ENCODE measurements at places on chromosomes 3 and 15.

DNA sequence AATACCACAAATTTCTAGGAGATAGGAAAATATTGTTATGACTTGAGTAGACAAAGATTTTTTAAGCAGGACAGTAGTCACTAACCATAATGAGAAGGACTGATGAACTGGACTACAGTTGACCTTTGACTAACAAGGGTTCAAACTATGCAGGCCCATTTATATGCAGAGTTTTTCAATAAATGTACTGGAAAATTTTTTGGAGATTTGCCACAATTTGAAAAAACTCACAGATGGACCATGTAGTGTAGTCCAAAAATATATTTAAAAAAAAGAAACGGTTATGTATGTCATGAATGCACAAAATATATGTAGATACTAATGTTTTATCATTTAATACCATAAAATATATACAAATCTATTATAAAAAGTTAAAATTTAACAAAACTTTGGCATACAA is 151.8 kb downstream of the LRRN1 start:
- DNase-seq, result no peak

- DNase-seq, result no peak
Measured at GRCh38 chr15:81029414-81030300, 28.9 kb downstream of the TLNRD1 start.

DNA sequence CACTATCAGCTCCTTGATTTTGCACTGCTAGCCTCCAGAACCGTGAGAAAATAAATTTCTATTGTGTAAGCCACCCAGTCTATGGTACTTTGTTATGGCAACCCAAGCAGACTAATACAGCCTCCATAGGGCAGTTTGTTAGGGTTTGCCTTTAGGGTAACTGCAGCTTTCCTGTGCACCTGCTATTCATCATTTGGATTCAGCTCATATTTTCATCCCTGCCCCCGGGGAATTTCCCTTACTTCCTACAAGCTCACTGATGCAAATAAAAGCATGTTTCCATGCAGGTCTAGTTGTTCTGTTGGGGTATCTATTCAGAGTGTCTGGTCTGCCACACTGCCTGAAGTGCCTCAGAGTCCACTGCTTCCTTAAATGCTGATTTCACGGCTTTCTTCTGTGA is 48.6 kb upstream of the ATOSA start:
- no peak for DNase-seq

- DNase-seq, result no peak
Measured at GRCh38 chr3:149080011-149080698, 6.2 kb downstream of the HLTF start.

- peak; percentile 35 for DNase-seq
Measured at GRCh38 chr3:186825294-186825821, 17.2 kb upstream of the ADIPOQ start.

- DNase-seq, result peak; percentile 66
Measured at GRCh38 chr15:59528961-59529402, 82.6 kb upstream of the GCNT3 start.

DNA sequence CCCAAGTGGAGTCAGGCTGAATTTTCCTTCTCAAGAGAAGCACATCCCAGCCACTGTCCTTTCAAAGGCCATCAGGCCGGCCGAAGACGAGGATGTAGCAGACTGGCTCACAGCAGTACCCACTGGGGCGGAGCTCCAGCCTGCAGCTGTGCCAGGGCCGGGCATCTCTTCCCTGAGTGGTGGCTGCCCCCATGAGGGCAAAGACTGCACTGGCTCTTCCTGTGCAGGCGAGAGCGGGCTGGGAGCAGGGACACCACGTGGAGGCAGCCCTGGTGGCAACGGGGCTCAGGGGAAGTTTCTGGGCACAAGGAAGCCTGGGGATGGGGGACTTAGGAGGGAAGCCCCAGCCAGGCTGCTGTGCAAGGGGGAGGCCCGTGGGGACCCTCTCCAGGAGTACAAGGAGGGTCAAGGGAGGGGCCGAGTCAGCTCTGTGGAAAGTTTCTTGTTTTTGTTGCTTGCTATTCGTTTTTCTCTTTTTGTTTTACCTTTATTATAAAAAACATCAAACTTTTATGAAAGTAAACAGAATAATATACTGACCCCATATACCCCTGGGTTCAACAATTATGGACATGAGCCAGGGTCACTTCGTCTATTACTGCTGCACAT is 66.1 kb downstream of the RPN1 start:
- peak; percentile 27 for DNase-seq

- no peak for DNase-seq
Measured at GRCh38 chr15:75815811-75816719, 27.2 kb upstream of the UBE2Q2 start.

DNA sequence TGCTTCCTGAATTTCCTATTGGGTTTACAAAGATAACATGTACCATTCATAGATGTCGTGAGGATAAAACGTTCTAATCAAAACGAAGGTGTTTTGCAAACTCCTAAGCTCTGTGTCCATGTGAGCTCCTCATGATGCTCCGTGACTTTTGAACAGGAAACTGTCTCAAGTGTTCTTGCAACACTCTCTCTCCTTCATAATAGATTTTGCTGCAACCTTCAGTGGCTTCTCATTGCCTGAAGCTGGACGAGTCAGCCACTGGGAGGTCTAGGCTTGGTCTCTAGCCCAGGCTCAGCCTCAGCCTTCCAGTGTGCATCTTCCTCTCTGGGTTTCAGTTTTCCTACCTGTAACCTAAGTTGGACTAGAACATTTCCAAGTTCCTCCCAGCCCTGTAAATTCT is 18.7 kb upstream of the BCL2A1 start:
- DNase-seq, result no peak

DNA sequence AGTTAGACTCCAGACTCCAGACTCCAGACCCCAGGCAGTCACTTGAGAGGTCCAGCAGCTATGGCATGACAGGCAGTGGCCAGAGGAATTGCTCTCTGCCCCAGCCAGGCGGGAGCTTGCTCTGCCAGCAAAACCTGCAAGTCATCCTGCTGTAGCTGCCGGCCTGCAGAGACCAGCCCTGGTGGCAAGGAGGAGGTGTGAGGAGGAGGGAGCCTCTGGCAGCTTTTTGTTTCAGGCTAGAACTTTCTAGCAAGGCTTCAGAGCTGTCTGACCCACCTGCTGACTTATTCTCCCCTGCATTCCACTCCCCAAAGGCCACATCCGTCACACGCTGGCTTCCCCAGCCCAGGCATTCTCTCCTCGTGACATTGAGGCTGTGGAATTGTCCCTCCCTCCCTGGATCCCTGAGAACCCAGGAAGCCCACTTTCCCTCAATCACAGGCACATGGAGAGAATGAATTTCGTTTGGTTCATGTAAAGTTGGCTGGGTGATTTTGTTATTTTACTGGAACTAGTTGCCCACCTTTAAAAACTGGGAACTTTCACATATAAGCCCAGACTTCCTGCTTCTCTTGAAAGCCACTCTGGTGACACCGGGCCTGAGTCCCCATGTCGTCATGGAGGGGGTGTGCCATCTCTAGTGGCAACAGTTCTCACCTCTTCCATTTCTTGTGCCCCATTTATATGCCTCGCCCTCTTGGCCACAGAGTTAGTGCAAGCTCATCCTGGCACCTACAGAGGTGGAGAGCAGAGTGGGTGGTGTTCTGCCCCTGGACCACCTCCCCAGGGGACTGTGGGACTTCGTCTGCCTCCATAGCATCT is 82.7 kb downstream of the ABHD5 start:
- DNase-seq, result peak; percentile 30

DNA sequence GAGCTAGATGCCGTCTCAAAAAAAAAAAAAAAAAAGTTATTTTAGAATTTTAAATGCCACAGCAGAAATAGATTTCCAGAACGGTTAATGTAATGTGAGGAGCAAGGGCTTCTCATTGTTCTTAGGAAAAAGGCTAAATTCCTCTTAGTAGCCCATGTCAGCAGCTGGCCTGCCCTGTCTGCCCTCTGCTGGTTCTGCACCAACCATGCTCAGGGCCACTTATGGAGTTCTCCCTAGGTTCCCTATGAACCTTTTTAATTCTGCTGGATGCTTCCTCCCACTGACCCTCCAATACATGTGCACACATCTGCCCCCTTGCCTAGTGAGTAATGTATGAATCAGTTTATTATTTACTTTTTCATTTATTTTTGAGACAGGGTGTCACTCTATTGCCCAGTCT is 32.2 kb upstream of the DPPA4 start:
- DNase-seq, result no peak

DNA sequence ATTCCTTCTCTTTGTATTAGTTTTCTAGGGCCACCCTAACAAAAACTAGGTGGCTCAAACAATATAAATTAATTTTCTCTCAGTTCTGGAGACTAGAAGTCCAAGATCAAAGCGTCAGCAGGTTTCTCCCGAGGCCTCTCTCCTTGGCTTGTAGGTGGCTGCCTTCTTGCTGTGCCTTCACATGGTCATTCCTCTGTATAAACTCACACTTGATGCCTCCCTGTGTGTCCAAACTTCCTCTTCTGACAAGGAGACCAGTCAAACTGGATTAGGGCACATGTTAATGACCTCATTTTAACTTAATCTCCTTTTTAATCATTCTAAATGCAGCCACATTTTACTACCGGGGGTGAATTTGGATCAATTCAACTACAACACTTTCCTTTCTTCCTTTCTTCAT is 691.1 kb downstream of the DIPK2A start:
- DNase-seq, result no peak

DNA sequence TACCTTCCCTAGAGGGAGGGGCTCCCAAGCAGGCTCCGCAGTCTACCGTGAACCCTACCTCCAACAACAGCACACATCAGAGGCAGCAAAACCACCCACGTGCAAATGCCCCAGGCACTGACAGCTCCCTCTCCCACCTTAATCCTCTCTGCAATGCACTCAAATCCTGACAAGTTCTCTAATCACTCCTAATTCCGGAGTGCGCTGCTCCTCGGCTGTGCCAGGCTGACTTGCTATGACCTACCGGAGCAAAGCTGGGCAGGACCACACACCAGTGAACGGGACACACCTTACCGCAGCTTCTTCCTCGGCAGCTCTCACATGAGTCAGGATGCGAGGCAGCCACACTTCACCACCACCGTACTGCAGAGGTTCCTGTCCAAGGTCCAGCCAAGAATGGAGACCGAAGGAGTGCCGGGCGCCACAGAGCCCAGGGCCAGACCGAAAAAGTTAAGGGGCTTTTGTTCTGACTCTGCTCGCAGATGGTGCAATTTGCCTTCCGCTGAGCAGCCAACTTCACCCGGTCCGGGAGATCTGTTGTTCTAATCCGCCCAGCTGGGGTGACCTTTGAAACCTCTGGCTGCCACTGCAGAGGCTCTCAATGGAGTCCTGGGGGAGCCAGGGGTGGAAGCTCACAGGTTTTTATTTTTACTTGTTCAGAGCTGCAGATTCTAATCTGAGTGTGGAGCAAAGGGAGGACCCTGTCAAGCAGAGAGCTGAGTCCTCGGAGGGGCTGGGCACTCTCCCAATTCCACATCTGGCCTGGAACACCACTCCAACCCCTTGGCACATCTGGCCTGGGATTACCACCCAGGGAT is 84.4 kb downstream of the MYLK start:
- no peak for DNase-seq

- DNase-seq, result no peak
Measured at GRCh38 chr3:188267790-188268335, 113.9 kb downstream of the LPP start.

GRCh38 chr3:47035645-47036044 is 56.2 kb downstream of the NBEAL2 start:
- no peak for DNase-seq
